Natural killer cell (primary cell): ENCODE measurements at places on chromosomes 7 and 10.

GRCh38 chr7:142964502-142965246 is 2.5 kb upstream of the KEL start:
- no peak for DNase-seq

DNA sequence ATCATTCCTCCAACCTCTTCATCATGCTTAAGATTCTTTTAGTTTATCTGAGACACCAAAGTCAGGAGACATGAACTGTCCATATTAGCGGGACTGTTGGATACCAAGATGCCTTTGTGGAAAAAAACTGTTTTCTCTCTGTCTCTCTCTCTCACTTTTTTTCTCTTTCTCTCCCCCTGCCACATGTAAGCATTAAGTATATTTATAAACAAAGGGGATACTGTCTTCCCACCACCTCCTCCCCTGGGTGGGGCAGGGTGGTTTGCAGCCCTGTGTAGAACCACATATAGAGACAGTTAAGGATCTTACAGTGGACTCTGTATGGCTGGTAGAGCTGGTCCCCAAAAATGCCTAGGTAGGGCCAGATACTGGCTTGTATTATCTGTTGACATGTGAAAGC is 101.3 kb downstream of the GLI3 start:
- DNase-seq = no peak

DNA sequence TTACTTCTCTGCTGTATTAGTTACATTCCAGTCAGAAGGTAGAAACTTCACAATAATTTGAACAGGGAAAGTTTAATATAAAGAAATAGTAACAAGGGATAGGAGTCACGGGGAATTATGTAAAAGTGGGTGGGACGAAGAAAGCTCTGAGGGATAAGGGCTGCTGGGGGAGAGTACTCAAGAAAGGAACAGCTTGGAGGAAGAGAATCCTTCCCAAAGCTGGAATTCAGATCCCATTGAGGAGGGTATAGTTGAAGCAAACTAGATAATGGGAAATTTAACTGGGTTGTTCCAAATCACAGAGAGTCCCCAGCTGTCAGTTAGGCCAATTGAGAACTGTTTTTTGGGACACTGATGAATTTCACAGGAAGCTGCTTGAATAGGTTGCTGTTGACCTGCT is 53.2 kb upstream of the MACC1 start:
- DNase-seq = no peak

- no peak for DNase-seq
Measured at GRCh38 chr10:50554995-50555568, 68.7 kb downstream of the SGMS1 start.

DNA sequence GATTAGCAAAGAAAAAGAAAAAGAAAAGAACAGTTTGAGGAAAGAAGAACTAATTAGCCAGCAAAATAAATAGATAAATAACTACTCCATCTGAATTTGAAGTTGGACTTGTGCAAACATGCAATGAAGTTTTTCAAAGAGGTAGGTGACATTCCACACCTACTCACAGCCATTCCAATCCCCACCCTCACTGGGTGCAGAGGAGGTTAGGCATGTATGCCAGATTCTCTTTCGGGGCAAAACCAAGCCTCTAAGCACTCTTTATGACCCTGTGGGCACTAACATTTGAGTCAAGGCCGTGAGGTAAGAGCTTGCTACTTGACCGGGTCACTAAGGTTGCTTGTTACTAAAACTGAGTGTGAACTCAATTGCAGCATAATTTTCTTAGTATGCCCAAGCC is 108.4 kb upstream of the SEMA3A start:
- DNase-seq = no peak

GRCh38 chr7:19107356-19108146 is 9.9 kb downstream of the TWIST1 start:
- DNase-seq = no peak

- no peak for DNase-seq
Measured at GRCh38 chr7:40546616-40547501, 412.1 kb downstream of the SUGCT start.

- DNase-seq = no peak
Measured at GRCh38 chr7:49125246-49125645, 200.9 kb downstream of the CDC14C start.

DNA sequence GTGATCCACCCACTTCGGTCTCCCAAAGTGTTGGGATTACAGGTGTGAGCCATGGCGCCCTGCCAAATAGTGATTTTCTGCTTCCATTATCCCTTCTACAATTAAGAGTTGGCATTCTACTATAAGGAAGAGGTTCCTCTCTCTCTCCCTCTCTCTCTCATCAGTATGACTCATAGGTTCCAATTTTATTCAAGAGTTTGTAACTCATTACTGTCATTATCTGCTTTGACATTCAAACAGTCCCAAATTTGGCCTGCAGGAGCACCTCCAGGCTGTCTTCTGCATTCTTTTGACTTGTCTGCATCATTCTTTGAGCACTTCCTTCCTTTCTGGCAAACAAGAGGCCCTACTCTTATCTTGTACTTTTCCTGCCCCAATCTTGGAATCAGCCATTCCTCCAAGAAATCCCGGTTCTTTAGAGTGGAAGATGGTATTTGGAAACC is 33.2 kb upstream of the CALU start:
- no peak for DNase-seq

DNA sequence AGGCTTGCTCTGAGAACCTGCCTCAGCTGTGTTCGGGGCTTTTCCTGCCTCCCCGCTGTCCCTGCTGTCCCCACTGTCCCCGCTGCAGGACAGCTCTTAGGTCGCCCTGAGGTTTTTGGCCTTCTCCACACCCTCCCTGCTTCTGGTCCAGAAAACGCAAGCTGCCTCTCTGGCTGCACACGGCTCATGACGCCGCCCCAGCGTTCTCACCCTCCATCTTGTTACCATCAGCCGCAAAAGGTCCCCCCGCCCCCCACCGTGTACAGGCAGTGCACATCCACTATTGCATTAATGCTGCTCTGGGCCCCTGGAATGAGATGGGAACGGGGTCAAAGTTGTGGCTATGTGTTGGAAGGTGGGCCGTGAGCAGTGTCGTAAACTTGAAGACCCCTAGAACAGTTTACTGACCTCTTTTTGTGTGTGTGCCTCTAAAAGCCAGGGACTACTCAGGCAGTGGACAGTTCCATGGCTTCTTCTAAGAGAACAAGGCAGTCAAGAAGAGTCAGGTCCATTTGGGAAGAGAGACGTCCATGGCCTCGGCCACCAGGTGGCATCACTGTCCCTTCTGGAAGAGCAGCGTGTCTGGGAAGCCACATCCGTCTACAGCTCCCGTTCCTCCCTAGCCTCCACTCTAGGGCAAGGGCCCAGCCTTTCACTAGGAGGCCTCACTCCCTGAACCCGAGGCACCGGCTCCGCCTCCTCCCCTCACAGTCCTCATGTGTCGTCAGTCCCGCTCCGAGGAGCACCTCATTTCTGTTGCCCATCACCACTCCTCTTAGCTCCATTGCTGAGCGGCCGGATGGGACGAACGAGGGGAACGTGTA is 38.5 kb upstream of the MKRN1 start:
- DNase-seq = peak; percentile 75

- no peak for DNase-seq
Measured at GRCh38 chr10:53396876-53397275, 624.3 kb upstream of the MBL2 start.

GRCh38 chr7:100538348-100538653 is 702 bp upstream of the AGFG2 start:
- DNase-seq = no peak

GRCh38 chr7:131897016-131897789 is 340.8 kb upstream of the PODXL start:
- DNase-seq = no peak

DNA sequence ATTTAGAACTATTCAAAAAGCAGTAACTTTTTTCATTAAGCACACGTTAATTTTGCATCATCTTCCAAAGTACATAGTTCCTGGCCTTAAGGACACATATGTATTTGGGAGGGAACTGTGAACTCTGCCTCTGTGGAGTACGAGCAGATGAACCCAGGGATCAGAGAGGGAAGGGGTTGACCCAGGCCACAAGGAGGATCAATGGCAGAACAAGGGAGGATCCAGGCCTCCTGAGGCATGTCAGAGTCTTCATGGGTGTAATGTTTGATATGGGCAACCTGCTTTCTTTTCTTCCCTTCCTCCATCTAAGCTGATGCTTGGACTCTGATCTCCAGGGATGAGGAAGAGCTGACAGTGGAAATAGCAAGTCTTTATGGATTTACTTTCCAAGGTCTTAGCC is 164.0 kb downstream of the SH2D4B start:
- DNase-seq = no peak

GRCh38 chr10:32923134-32923533 is 34.9 kb downstream of the ITGB1 start:
- DNase-seq = no peak

- peak; percentile 98 for DNase-seq
Measured at GRCh38 chr10:114173921-114174694, at the start of gene CCDC186. CCDC186 (minus strand) TSS chr10:114174203; CDS start chr10:114163268, 10,935 bp downstream.

- DNase-seq = no peak
Measured at GRCh38 chr10:16820421-16820820, 3.2 kb upstream of the RSU1 start.

DNA sequence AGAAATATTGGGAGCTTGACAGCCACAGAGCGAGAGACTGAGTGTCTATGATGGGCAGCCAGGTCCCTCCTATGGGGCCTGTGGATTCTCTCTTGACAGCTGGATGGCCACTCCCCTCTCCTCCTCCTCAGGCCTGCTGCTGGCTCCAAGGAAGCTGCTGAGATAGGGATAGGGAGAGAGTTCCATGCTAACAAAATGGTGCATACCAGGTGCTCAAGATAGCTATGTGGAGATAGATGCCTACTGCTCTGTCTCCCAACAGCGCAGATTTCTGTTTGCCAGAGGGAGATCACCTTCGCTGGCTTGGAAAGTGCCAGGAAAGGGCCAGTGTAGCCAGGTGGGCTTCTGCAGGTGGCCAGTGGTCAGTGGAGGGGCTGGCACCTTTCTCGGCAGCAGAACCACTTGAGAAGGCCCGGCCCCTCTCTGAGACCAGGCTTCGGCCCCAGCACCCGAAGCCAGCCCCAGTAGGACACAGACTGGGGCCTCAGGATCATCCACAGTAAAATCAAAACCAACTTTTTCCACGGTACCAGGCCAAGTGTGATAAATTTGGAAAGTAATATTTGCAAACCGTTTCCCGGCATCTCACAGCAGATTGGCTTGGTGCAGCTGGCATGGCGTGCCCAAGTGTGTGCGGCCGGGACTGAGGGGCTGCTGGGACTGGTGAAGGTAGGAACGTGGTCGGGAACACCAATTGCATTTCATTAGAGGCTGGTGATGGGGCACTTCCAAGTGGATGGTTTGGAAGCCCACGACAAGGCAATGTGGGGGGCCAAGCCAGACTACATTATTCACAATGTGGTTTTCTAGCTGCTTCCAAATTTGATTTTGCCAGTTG is 139.6 kb downstream of the PTPN20 start:
- DNase-seq = no peak

GRCh38 chr7:17437586-17437985 is 139.1 kb downstream of the AHR start:
- DNase-seq = no peak

- DNase-seq = no peak
Measured at GRCh38 chr10:122478971-122479370, 17.6 kb downstream of the HTRA1 start.

- DNase-seq = no peak
Measured at GRCh38 chr10:104038537-104038936, 47.1 kb downstream of the COL17A1 start.

DNA sequence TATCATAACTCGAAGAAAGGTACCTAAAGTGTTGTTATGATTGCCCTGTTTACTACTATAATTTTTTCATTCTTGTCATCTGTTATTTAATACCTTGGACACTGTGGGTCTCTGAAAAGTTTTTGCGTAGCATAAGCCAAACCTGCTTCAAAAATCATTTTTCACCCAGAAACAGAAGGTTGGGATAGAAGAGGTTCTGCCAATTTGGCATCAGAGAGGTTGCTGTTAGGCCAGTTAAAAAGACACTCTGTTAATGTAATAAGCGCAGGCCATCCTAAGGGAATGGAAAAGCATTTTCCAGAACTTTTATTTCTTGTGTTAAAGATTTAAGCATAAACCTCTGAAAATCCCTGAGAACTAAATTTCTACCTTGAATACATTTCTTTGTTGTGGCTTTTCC is 212.2 kb downstream of the BMPER start:
- DNase-seq = no peak

DNA sequence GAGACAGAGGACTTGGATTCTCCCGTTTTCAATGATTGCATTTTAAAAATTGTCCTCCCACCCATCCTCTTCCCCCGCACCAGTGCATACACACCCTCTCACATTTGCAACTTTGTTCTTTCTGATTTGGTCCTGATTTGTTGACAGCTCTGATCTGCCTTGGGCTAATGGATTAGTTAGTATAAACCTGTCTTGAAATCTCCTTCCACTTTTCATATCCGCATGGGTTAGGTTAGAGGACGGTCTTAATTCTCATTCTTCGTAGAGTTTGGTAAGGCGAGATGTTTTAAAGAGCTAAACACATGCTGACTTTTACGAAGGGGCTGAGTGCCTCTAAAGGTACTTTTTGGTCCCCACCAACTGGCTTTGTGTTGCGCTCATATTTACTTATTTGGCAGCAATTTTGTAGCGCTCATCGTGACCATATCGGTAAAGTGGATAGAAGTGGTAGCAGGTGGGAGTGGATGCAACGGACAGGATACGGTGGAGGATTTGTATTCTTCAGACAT is 1.1 kb downstream of the AHR start:
- DNase-seq = peak; percentile 55

DNA sequence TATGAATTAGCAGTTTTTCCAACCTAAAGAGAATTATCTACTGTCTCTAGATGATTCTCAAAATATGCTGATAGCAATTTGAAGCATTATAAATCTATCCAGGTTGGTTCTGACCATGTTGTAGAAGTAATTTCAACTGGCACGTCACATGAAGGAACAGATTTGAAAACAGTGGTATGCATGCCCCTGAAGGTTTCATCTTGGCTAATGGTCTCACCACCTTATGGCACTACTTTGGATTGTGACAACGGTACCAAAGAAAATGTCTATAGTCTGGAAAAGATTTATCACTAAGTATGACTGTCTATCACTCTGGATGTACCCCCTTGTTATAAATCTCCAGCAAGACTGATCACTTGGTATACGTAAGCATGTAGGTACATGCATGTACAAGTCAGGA is 723.1 kb upstream of the GALNT17 start:
- no peak for DNase-seq

DNA sequence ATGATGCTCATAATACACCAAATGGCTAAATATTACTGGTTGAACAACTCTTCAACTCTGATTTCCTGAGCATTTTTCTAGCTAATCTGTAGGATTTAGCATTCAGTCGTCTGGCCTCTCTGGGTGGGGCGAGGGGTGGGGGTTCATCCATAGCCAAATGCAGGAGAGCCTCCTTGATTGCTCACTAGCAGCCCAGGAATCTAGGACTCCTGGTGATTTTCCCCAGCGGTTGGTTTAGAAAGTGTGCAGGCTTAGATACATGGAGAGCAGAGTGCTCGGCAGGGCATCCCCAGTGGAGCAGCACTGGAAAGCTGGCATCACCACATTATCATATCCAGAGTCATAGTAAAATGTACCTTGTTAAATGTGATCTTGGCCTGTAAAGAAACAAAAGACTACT is 136.1 kb downstream of the DYNC1I1 start:
- no peak for DNase-seq

GRCh38 chr10:66698069-66698468 is 227.8 kb upstream of the LRRTM3 start:
- DNase-seq = no peak

- peak; percentile 95 for DNase-seq
Measured at GRCh38 chr10:72319416-72320254, 35.1 kb downstream of the DNAJB12 start.
